ENCODE measurements at places on chromosomes 3 and 15.
A peak's percentile ranks its signal among the peaks of the same experiment; 100 is the strongest.

GRCh38 chr3:133479895-133480669 is 80.2 kb downstream of the BFSP2 start:
- DNase-seq, result no peak

DNA sequence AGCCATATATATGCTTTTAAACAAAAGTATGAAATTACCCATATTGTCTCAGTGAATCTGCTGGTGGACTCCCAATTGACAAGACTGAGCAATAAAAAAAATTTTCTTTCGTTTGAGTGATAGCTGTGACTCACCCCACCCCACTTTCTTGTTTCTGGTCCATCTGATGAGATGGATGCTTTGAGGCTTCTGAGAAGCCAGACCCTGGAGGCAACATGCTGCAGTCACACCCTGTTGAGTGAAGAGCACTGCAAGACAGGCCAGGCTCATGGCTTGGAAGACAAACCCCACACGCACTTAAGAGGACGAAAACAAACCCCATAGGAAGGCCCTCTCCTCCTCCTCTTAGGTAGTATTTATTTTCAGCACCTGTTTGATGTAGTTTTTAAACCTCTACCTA is 276.0 kb upstream of the TTC14 start:
- no peak for DNase-seq

- no peak for DNase-seq
Observed at GRCh38 chr15:55917881-55918296, 75.5 kb downstream of the NEDD4 start.

GRCh38 chr3:140091143-140091542 is 156.2 kb downstream of the CLSTN2 start:
- DNase-seq, result no peak

DNA sequence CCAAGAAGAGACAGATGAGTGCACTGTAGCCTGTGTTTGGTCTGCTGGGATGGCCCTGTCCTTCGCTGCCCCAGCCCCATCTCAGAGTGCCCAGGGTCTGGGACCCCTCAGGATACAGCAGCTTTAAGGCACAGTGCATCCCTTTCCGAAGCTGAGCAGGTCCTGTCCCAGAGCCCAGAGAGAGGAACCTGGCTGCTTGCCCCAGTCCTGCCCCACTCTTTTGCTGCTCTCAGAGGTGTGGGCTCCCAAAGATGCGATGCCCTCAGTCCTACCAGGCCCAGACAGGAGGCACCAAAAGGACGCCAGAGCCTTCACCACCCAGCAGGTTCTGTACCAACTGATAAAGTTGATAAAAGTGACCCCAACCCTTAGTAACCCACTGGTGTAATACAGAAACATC is 8.2 kb downstream of the PLCD1 start:
- DNase-seq, result no peak

GRCh38 chr3:114092151-114093015 is 35.8 kb downstream of the QTRT2 start:
- no peak for DNase-seq

DNA sequence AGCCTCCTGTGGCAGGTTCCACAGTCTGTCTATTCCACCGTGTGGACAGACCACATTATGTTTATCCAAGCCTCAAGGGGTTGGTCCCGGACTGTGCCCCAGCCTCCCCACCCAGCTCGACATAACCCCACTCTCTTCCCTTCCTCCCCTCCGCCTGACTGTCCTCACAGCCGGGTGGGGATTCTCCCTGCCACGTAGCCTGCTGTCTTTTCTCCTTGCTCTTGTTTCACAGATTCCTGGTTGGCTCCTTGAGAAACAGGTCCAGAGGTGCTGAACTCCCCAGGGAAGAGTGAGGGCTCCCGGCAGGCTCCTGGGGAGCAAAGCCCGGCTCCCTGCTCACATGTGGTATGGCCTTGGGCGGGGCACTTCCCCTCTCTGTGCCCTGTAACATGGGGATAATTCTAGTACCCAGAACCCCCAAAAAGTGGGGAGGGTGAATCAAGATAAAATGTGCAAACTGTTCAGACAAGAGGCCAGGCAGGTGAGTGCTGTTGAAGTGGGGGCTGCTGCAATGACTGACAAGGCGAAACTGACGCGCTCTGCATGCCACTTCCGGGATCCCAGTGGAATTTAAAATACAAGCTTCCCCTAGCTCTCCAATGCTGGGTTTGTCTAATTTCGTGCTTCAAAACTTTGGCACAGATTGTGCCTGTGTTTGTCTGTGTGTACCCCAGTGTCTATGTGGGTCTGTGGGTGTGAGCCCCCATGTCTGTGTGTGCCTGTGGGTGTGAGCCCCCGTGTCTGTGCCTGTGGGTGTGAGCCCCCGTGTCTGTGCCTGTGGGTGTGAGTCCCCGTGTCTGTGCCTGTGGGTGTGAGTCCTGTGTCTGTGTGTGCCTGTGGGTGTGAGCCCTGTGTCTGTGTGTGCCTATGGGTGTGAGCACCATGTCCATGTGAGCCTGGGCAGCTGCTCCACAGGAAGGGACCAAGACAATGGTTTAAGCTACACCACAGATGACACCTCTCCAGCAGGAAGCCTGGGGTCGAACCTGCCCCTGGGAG is 160.6 kb upstream of the IQSEC1 start:
- no peak for DNase-seq

- no peak for DNase-seq
Observed at GRCh38 chr15:34653992-34654391, 70.5 kb upstream of the GOLGA8B start.

- no peak for DNase-seq
Observed at GRCh38 chr15:85757939-85758654, 36.6 kb downstream of the KLHL25 start.

GRCh38 chr3:139118835-139119234 is 74.1 kb upstream of the PRR23C start:
- no peak for DNase-seq

DNA sequence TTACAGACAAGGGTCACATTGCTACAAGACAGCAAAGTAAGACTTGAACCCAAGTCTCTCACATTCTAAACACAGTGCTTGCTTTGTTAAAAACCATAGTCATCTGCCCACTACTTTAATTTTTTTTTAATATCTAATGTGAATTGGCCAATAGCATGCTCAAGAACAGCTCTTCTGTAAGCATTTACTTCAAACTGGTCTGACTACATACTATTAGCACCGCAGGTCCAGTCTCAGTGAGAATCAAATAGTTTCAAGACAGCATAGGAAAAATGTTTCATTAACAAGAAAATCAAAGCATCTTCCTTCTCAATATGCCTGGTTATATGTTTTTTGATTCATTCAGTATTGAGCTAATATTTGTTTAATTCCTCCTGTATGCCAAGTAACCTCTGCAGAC is 419.9 kb downstream of the ERC2 start:
- DNase-seq, result no peak

DNA sequence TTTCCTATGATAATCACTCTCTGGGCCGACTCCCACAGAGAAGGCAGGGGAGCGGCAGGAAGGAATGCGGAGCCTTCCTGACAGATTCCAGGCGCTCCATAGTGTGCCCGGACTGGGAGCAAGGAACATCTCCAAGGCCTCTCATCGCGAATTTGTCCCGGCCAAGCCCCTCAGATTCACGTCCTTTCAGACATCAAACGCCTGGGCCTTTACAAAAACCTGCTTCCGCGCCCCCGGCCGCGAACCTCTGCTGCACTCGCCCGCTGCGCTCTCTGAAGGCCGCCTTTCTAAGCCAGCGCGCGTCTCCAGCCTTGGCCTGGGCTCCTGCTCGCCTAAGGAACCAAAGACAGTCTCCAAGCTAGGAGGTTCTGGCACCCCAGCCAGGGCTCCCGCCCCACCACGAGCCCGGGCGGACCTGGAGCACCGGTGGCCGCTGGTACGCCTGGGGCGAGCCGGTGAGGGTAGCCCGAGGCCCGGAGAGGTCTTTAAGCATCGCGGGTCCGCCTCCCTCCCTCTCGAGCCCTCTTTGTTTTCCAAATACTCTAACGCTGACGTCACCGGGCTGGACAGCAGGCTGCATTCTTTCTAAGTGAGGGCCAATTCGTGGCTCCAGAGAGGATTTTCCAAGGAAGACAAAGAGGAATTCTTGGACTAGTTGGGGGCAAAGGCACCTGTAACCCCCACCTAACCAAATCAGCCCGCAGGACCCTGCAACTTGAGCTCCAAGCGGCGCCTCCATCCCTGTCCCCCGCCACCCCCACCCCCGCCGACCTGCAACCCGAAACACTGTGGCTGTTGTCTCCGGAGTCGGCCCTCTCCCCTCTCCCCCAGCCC is 759 bp downstream of the AMOTL2 start:
- peak; percentile 92 for DNase-seq

DNA sequence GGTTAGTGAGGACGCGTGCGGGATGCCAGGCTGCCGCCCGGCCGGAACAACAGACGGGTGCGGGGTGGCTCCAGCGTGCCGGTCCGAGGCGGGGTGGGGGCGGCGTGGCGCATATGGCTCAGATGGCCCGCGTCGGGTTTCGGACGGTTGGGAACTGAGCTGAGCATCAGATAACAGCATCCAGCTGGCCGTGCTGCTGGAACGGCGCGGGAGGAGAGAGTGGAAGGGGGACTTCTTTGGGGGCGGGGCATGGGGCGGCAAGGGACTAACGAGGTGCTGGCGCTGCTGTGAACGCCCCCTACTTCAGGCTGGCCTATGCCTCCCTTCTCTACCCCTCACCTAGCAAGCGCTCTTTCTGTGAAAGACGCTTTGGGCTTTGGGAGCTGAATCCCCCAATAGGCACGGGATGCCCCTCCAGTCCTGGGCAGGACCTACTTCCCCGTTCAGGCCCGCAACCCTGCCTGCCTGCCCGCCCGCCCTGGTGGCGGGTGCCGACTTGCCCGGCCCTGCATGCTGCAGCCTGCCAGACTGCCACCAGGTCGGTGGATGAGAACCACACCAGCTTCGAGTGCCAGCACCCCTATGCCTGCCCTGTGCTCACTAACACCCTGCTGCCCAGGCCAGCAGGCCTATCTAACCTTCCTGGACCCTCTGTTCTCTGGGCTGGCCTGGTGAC is 542 bp downstream of the INKA1 start:
- peak; percentile 66 for DNase-seq

DNA sequence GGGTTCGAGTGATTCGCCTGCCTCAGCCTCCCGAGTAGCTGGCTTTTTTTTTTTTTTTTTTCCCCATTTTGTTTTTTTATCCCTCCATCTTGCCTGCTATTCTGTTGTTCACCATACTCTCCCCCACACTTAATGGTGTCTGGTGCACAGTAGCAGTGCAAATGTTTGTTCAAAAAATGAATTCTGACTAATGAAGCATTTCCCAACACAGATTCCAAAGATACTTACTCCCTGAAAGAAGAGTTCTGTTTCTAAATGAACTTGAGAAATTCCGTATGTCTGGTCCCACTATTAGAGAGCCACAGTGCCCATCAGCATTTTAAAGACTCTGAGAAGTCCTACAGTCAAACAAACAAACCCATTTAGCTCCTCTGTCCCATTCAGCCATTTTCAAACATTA is 9.5 kb downstream of the EDEM1 start:
- DNase-seq, result no peak

- no peak for DNase-seq
Observed at GRCh38 chr3:133970916-133971315, 58.8 kb downstream of the SLCO2A1 start.

DNA sequence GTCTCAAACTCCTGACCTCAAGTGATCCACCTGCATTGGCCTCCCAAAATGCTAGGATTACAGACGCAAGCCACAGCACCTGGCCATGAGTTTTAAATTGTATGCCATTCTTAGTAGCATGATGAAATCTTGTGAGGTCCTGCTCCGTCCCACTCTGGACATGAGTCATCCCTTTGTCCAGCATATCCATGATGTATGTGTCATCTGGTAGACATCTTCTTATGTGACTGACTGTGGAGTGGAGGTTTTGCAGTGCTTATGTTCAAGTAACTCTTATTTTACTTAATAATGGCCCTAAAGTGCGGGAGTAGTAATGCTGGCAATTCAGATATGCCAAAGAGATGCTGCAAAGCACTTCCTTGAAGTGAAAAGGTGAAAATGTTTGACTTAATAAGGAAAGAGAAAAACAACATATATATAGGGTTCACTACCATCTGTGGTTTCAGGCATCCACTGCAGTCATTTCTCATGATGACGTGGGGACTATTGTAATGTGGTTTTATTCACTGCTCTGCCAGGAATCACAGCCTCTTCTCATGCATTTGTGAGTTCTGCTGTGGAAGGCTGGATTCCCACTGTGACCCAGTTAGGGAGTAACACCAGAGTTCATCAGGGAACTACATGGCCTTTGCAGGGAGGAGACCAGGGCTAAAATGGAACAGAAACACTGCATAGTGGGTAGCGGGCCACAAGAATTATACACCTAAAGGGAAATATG is 204.6 kb upstream of the STRIT1 start:
- no peak for DNase-seq

DNA sequence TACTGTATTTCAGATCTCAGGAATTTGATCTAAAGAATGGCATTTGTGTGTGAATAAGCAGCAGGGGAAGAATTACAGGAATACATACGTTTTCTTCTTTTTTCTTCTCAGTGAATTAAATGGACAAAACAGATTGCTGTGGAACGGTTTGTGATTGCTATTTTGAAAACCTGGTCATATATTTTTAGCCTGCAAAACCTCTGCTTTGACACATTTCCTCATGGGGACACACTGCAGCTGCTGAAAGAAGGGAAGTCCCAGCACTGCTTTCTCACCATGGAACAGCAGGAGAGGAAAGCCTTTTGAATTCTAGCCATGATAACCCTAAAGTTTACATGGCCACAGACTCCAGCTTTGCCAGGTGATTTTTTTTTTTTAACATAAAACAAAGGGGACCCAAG is 315.0 kb downstream of the OXSM start:
- DNase-seq, result no peak

GRCh38 chr3:105965384-105965783 is 96.6 kb upstream of the CBLB start:
- no peak for DNase-seq

GRCh38 chr3:196194542-196194915 is 16.7 kb downstream of the ZDHHC19 start:
- DNase-seq, result no peak

GRCh38 chr15:62783303-62783957 is 259.1 kb upstream of the TPM1 start:
- DNase-seq, result no peak

GRCh38 chr3:22358334-22358733 is 607.3 kb upstream of the ZNF385D start:
- no peak for DNase-seq
